ENCODE measurements at places on chromosomes 12 and 14.

GRCh38 chr12:92989715-92990484 is 60.8 kb upstream of the EEA1 start:
- peak; percentile 35 for DNase-seq

DNA sequence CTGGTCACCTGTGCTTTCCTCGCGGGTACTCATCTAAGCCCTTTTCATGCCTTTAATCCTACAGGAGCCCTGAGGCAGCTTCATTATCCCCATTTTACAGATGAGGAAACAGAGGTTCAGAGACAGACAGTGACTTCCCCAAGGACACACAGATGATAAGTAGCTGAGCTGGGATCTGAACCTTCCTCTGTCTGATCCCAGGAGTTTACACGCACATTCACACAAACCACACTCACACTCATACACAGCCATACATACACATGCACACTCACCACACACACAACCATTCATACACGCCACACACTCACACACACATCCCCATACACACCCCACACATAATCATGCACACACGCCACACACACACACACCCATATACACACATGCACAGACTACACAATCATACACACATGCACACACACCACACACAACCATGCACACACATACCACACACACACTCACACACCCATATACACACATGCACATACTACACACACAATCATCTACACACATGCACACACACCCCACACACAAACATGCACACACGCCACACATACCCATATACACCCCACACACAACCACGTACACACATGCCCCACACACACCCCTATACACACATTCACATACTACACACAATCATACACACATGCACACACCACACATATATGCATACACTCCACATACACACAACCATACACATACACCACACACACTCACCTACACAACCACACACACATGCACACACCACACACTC is 2.7 kb downstream of the TMEM119 start:
- DNase-seq, result no peak

GRCh38 chr12:6392504-6392903 is 8.5 kb downstream of the LTBR start:
- no peak for DNase-seq

- DNase-seq, result no peak
Observed at GRCh38 chr12:75378354-75378753, 12.5 kb upstream of the GLIPR1L2 start.

DNA sequence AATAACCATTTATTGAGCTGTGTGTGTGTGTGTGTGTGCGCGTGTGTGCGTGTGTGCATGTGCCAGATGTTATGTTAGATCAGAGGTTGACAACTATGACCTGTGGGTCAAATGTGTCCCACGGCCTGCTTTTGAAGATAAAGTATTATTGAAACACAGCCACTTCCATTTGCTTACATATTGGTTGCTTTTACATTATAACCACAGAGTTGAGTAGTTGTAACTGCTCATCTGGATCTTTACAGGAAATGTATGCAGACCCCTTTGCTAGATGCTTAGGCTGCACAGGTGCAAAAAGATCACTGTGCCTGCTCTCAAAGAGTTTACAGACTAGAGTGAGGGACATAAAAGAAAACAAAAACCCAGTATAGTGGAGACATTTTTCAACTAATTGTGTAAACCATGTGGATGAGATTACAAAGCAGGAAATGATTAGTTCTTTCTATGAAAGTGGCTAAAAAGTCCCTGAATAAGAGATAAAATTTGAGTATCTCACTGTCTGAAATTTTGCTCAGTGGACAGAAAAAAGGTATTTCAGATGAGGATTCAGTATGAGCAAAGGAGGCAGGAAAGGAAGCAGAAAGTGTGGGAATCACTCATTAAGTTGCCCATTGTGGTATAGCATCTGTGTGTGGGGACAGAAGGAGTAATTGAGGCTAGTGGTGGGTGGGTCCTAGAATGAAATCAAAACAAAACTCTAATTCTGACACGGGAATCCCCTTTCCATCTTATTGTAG is 188.4 kb downstream of the PAH start:
- DNase-seq, result no peak

GRCh38 chr14:101862177-101862576 is 100.7 kb downstream of the PPP2R5C start:
- no peak for DNase-seq

DNA sequence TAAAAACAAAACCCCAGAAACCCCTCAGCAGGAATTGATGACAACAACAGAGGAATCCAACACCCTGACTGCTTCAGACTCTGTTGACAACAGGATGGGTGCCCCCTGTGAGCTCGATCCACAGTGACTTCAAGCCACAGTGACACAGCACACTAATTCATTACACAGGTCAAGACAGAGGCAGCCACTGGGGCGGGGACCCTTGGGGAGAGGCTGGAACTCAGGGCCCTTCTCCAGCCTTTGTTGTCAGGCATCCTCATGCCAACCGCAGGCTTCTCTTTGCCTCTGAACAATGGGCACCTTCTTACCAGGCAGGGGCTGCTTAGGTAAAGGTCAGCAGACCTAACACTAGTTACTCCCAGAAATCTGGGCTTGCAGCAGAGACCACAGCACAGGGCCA is 37.6 kb downstream of the ACADS start:
- no peak for DNase-seq

DNA sequence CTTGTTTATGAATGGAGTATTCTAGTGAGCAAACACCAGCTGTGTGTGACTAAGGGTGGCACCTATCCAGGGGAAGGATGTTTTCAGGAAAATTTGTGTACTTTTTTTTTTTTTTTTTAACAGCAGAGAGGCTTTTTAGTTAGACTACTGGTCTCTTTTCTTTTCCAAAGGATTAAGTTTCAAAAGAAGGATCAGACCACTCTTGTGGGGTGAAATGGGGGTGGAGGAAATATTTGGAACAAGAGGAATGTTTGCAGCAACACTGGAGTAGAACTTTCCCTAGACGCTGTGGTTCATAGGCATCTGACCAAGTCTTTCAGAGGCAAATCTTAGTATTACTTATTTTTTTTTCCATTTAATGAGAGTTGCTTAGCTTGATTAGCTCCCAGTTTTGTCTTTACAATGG is 21.1 kb downstream of the NUBPL start:
- no peak for DNase-seq

DNA sequence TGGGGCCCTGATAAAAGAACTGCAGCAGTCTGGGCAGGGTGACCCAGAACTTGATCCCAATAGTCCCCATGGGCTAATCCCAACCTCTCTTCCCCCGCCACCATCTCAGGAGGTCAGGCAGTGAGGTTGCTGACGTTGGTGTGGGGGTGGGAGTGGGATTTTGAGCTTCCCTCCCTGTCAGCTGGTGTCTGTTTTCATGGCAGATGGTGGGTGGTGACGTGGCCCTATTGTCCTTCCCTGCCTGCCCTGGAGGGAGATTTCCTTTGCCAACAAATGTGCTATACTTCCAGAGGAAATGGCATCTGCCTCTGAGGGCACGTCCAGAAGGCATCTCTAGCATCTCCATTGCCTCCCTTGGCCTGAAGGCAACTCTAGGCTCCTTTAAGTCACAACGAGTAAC is 37.7 kb downstream of the NEUROD4 start:
- DNase-seq, result no peak

- no peak for DNase-seq
Observed at GRCh38 chr12:42511656-42512055, 77.9 kb downstream of the PRICKLE1 start.

- DNase-seq, result peak; percentile 38
Observed at GRCh38 chr12:98594050-98594835, 757 bp downstream of the SLC25A3 start.

DNA sequence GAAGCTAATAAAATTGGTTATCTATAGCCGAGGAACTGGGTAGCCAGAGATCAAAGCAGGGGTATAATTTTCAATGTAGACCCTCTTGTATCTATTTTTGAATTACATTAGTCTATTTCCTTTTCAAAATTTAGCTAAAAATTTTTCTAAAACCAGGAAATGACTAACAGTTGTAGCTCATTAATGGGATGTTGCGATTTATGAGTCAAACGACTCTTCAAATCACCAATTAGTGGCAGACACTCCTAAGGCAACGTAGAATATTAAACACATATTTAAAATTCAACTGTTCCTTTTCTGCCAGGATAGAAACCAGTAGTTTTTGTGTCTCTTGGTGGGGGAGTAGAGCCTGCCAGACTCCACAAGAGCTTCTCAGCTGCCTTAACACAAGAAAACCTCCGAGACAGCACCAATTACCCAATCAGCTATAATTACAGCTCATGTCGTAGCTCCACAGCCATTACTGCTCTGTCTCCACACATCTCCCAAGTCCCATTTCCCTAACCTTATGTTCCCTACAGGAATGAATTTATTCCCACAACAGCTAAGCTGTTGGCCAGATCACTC is 26.9 kb downstream of the GCN1 start:
- DNase-seq, result no peak

GRCh38 chr12:15728118-15728598 is 61.0 kb downstream of the EPS8 start:
- DNase-seq, result no peak

GRCh38 chr12:53659011-53659551 is 16.8 kb downstream of the ATP5MC2 start:
- no peak for DNase-seq

- DNase-seq, result no peak
Observed at GRCh38 chr12:18731156-18731555, 6.7 kb downstream of the PLCZ1 start.

DNA sequence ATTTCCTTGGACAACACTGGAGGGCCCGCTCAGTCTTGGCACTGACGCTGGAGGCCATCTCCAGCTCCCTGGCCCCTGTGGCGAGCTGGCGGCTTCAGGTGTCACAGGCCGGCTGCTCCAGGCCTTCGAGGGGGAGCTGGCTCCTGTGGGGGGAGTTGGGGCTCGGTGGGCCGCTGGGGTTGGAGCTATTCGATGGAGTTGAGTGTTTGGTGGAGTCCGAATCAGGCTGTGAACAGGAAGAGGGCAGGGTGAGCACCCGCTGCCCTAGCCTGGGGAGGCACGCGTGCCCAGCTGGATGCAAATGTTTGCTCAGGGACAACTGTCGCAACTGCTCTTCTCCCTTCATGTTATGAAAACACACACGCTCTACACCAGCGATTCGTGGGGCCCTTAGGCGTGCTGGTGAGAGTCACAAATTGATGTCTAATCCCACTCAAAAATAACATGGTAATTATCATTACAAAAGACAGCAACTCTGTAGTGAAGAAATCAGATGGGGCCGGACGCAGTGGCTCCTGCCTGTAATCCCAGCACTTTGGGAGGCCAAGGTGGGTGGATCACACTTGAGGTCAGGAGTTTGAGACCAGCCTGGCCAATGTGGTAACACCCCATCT is 11.3 kb downstream of the AMN start:
- no peak for DNase-seq

DNA sequence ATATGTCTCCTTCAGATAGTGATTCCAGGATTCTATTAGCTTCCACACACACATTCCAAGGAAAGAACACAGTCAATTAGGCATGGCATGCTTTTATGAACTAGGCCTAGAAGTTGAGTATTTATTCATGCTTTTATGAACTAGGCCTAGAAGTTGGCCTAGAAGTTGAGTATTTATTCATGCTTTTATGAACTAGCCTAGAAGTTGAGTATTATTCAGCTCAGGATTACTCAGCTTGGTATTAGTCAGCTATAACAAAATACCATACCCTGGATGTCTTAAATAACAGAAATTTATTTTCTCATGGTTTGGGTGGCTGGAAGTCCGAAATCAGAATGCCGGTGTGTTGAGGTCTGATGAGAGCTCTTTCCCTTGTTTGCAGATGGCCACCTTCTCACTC is 442.7 kb upstream of the FLRT2 start:
- DNase-seq, result no peak

GRCh38 chr14:65277580-65278270 is 134.8 kb upstream of the FUT8 start:
- DNase-seq, result no peak

GRCh38 chr12:67919406-67919805 is 69.8 kb upstream of the IFNG-AS1 start:
- DNase-seq, result no peak

DNA sequence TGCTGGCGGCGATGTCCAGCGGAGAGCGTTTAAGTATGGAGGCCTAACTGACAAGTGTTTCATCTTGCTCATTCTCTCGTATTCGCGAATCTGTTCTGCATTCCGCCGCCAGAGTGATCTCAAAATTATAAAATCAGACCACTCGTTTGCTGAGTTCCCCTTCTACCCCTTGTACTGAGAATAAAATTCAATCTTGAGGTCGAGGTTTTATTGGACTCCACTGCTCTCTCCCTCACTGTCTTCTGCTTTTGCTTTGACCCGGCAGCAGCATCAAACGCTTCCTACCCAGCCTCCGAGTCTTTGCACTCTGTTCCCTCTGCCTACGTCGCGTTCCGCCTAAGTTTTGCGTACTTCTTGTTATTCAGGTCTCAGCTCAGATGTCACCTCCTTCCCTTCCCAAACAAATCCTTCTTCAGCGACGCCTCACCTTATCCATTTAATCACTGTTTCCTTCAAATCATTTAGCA is 462 bp downstream of the KNTC1 start:
- DNase-seq, result peak; percentile 33

DNA sequence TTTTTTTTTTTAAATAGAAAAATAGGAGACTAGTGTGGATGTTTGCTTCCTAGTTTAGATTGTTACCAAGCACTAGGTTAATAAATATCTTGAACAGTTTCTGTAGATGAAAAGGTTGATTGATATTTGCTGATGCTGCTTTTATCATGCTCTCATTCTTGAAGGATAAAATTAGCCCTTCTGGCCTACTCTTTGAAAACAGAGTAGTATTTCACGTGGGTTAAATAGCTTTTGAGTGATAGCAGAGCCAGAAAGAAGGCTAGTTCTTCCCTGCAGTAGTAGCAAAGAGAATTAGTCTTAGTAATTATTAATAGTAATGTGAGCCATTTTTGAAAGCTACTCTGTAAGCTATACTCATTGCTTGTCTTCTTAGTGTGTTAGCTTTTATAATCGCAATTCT is 5.2 kb downstream of the NEDD1 start:
- DNase-seq, result no peak

- no peak for DNase-seq
Observed at GRCh38 chr12:132288516-132289215, 40.7 kb downstream of the GALNT9 start.

GRCh38 chr12:10069976-10070375 is 28.8 kb downstream of the CLEC1A start:
- DNase-seq, result no peak

- no peak for DNase-seq
Observed at GRCh38 chr12:78697817-78698415, 166.7 kb upstream of the SYT1 start.

DNA sequence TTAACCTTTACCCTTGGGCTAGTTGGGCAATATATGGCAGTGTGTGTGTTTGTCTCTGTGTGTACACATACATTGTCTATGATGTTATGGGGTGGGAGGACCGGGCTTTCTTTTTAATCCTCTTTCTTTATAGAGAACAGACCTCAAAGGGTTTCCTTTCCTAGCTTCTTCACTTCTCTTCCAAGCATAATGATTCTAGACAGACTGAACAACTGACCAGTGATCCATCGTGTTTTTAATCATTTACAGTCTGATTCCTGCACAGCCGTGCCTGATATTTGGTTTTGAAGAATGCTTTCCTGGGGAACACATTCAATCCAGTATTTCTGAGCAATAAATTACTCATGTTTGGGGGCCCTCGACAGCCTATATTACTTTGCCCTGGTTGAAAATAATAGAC is 481.1 kb upstream of the DCN start:
- DNase-seq, result no peak
